ENCODE measurements at places on chromosomes 2 and 18.

DNA sequence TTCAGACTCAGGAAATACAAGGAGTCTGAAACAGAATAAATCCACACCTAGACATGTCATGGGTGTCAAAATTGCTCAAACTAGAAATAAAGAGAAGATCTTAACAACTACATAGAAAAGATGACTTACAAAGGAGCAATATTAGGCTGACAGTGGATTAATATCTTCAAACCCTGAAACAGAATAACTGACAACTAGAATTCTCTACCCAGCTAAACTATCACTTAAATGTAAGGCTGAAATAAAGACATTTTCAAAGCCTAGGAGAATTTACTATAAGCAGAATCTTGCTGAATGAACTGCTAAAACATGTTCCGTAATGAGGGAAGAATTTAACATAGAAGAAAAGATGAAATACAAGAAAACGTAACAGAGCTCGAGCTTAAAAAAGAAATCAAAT is 168.1 kb downstream of the EHBP1 start:
- DNase-seq: no peak

DNA sequence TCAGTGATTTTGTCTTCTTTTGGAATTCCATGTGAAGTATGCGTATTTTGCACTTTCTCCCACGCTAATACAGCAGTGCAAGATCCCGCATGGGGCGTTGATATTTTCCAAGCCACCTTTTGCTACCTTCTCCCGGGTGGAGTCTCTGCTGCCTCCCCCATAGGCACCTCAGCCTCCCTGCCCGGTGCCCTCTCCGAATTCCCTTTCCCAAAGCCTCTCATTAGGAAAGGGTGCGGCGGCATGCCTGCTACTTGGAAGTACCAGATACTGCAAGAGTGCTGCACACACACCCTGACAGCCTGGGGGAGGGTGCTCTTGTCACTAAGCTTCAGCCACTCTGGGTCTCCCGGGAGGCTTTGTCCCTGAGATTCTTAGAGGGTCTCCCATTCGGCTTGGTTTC is 114.4 kb upstream of the PXDN start:
- no peak for DNase-seq

- no peak for DNase-seq
These were observed 73.1 kb downstream of the TGOLN2 start for GRCh38 chr2:85254540-85255300.

DNA sequence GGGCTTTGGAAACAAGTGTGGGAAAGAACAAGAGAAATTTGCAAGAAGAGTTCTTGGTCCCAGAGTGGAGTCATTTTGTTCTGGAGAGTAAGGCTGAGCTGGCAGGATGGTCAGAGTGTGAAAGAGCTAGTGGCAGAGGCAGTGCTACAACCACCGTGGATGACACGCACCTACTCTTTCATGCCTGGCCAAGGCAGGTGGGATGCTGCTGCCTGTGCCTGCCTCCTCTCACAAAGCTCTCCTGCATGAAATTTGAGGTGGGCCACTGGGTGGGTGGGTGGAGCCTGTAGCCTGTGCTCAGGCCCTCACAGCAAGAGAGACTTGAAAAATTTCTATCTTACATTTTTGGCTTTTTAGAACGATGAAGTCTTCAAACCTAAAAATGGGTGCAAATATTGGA is 9.4 kb upstream of the INO80C start:
- DNase-seq: no peak

DNA sequence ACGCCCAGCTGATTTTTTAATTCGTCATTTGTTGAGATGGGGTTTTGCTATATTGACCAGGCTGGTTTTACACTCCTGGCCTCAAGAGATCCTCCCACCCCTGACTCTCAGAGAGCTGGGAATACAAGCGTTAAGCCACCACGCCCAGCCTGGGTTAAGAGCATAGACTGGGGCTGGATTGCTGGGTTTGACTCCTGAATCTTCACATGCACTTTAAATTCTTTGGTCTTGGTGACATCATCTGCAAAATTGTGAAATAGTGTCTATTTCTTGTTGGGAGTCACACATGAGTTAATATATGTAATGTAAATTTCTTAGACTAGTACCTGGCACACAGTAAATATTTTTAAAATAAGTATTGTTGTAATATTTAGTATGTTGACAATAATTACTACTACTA is 257.4 kb downstream of the DOK6 start:
- DNase-seq: no peak

GRCh38 chr2:164090533-164090932 is 354.7 kb upstream of the FIGN start:
- no peak for DNase-seq

- DNase-seq: no peak
These were observed 3.2 kb downstream of the EMX1 start for GRCh38 chr2:72920318-72921087.

DNA sequence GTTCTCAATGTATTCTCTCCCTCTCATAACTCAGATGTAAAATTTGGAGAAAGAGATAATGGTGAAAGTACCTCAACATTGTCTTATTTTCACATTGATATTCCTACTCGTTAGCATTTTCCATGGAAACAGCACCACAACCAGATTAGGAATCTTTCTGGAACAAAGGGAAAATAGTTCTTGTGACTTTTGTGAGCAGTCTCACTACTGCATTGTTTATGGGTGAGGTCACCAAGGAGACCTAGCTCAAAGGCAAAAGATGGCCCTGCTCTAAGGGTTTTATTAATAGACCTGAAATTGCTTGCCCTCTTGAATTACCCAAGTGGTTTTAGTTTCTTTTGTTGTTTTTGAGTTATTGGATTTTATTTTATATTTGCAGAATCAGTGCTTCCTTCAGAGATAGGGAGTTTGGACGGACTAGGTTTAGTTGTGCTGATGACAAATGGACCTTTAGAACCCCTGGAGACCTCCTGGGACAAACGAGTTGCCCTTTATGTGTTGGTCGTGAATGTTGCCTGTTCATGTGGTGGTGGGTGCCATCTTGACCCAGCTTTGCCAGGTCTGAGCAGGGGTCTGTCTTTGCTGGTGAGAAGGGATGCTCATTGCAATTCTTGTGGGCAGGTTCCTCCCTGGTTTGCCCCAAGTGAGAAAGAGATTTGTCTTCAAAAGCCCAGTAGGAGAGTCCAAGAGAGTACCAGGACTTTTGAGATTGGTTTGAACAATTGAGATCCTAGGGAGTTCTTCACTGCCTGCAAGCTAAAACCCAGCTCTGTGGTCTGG is 58.1 kb downstream of the INPP4A start:
- DNase-seq: no peak

DNA sequence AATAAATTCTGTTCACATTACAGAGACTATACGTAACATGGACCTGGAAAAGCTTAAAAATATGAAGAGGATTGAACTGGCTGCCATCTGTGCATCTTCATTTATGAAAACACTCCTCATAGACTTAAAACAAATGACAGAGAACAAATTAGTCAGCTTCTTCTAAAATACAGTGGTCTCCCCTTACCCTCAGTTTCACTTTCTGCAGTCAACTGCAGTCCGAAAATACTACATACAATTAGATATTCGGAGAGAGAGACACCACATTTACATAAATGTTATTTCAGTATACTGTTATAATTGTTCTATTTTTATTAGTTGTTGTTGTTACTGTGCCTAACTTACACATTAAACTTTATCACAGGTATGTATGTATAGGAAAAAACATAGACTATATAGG is 6.5 kb downstream of the RNF103 start:
- DNase-seq: no peak

GRCh38 chr18:52341103-52341432 is 1.1 kb downstream of the DCC start:
- no peak for DNase-seq

DNA sequence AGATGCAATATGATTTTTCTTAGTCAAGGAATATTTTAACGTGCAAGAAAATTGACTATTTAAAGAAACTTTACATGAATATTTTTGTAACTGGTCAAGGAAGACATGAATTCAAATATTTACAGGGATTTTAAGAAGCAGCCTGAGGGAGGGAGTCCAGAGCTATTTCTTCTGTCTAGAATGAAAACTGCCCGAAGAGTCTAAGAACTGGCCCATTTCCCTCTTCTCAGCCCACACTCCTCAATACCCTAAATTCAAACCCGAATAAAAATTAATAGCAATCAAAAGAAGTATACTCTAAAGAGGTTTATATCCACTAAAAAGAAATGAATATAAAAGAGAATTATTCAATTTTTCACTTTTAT is 6.5 kb upstream of the NDUFV2 start:
- no peak for DNase-seq

DNA sequence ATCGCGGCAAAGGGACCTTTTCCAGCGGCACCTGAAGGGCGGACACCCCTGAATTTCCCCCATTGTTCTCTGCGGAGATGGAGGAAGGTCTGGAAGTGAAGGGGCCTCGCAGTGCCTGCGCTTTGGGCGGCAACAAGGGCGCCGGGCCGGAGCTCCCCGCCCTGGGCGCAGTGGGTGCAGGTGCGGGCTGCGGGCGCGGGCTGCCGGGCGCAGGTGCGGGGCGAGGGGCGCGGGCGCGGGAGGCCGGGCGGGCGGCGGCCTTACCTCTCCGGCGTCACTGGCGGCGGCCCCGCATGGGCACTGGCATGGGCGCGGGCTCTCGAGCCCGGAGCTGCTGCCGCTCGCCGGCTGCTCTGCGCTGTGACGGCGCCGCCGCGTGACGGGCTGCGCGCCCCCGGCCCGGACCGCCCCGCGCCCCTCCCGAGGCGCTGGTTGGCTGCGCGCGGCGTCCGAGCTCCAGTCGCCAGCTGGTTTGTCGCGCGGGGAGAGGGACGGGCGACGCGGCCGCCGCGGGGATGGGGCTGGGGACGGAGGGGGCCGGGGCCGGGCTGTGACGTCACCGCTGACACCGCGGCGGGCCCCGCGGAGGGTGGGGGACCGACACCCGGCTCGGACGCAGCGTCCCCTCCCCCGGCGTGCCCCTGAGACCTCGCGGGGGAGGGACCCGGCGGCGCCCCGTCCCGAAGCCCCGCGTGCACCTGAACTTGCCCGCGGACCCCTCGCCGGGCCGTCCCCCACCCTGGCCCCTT is at the start of gene KIF1A:
Gene KIF1A (minus strand): TSS at position 362 of the 749 bp plus-strand sequence. CDS start 22,467 bp downstream, outside the sequence.
- peak; percentile 32 for DNase-seq

- DNase-seq: no peak
These were observed 174.0 kb downstream of the SMAD2 start for GRCh38 chr18:47756364-47757016.

GRCh38 chr2:10579876-10580514 is 109.8 kb downstream of the NOL10 start:
- no peak for DNase-seq

DNA sequence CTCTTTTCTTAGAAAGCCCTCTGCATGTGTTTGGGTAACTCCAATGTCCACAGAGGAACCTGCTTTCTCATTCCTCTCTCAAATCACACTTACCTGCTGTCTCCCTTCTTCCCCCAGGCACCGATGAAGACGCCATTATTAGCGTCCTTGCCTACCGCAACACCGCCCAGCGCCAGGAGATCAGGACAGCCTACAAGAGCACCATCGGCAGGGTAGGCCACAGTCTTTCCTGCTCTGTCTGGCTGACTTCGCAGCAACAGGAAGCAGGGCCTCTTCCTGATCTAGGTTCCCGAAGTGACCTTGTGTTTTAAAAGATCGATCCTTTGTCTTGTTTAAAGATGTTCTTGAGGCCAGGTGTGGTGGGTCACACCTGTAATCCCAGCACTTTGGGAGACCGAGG is 25.0 kb upstream of the GMCL1 start:
- DNase-seq: no peak

DNA sequence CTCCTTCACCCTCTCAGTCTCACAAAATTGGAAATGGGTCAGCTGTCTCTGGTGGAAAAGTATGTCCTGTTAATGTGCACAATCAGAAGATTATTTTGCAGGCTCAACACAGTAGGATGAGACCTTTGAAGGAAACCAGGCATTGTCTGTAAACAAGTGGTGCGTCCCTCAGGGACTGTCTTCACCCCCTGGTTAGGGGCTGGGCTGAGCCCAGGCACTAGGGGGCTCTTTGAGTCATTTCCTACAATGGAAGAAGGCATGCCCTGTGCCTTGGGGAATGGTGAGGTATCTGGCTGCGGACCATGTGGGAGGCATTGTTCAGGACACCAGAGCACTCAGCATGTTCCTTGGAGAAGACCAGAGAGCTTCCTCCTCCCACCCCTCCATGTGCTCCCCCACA is 26.8 kb downstream of the PKDCC start:
- no peak for DNase-seq

GRCh38 chr2:19744456-19745199 is 157.2 kb downstream of the TTC32 start:
- DNase-seq: no peak

DNA sequence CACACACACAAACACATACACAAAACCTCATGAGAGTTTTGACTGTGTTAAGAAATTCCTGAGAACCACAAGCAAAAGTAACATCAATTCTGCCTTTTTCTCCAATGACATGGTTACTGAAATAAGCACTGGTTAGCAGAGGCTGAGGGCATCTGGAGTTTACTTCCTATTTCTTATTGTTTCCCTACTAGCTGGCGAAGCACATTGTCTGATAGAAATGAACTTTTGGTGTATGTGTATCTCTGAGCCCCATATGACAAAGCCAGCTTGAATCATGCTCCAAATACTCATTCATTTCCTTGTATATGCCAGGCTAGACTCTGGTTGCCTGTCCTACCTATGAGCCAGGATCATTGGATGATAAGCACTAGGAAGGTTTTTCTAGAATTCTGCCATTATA is 203.1 kb downstream of the NCKAP5 start:
- DNase-seq: no peak

DNA sequence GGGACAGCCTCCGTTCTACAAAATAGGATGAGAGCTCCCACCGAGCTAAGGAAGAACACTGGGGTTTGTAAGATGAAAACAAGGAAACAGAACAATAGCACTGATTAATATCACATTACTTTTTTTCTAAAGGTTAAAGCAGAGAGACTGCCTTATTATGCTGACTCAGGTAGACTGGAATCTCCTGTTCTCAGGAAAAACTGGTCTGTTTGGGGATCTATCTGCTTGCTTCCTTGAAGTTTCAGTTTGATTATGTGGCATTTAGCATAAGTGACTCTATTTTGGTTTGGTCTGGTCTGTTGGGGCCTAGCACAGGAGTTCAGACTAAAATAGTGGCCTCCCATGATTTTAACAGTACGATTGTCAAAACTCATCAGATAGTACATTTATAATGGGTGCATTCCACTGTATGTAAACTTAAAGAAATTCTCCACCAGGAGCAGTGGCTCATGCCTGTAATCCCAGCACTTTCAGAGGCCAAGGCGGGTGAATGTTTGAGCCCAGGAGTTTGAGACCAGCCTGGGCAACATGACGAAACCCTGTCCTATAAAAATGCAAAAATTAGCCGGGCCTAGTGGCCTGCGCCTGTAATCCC is 64.1 kb upstream of the NDUFV2 start:
- DNase-seq: no peak

DNA sequence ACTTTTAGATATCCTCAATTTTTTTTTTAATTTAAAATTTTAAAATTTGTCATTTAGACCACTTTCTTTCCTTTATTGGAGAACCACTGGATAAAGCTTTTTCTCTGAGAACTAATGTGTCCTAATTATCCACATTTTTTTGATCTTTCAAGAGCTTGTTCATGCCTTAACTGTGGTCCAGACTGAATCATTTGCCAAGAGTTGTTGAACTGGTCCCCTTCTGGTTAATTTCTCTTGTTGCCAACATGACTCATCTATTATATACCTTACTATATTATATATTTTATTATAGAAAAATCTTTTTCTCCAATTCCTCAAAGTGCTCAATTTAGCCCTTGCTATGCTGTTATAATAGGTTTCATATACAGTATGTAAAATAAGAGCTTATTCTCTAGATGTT is 53.1 kb upstream of the TMEM87B start:
- no peak for DNase-seq

Data from cerebellar nuclear complex (tissue), 1 donor.